Effector memory CD4-positive, alpha-beta T cell (primary cell): ENCODE measurements at places on chromosomes 7 and 10.

GRCh38 chr10:77234599-77234998, 403.0 kb downstream of the KCNMA1 start:
- no peak for DNase-seq

- DNase-seq, result no peak
Observed at GRCh38 chr7:94974423-94974822, 67.0 kb downstream of the PPP1R9A start.

DNA sequence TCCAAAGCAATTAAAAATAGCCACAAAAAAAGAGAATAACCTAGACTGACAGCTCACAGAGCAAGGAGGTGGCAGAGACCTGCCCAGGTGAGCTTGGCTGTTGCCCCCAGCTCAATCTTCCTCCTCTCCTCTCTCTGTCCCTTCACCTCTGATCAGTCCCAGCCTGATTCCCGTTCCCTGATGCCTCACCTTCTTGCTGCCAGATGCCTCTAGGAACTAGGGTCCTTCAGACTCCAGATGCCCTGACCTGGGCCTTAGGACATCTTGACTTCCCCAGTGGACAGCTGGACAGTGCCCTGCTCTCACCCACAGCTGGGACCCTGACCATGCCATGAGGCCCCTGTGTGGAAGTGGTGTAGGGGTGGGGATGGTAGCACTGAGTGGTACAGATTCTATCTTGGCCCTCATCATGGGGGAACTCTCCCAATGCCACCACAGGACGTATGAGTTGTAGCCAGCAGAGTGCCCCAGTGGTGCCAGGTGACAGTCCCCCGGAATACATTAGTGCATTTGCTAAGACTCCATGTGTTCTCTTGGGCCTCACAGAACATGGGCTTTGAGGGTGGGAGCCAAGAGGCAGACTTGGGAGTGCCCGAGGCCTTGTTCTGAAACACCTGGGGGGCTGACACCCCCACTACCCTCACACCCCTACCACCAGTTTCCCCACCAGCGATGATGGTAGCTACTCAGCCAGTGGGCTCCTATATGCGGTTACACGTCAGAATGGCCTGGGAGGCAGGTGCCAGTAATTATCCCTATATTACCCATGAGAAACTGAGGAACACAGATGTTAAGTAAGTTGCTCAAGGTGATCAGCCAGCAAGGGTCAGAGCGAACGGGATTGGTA, 2.0 kb downstream of the DEPP1 start:
- no peak for DNase-seq

DNA sequence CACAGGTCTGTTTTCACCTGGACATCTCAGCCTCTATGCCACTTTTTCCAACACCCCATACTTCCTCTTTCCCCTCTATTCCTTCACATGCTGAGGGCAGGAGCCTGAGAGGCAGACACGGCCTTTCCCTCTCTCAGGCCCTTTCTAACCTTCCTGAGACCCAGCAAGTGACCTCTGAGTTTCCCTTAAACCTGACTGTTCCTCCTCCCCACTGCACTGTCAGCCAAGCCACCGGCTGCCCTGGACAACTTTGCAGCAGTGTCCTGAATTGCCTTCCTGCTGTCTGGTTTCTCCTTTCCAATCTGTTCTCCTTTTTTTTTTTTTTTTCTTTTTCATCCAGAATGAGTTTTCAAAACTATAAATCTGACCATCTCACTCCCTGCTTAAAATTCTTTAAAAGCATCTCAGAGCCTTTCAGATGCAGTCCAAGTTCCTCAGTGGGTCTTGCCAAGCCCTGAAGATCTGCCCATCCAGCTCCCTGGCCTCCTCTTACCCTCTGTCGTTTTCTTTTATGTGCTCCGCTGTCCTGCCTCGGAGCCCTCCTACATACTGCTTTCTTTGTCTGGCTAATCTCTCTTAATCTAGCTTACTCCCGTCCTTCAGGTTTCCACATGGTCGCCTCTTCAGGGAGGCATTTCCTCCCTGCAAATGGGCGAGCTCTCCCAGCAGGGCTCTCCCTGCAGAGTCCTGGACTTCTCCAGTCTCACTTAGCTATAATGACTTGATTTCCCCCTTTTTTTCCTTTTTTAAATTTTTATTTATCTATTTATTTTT, 30.5 kb downstream of the SLC13A4 start:
- no peak for DNase-seq

- no peak for DNase-seq
Observed at GRCh38 chr7:47253650-47254080, 328.2 kb downstream of the TNS3 start.

- no peak for DNase-seq
Observed at GRCh38 chr10:48551861-48552591, 52.8 kb downstream of the ARHGAP22 start.

GRCh38 chr10:130459011-130459410, 322.8 kb downstream of the GLRX3 start:
- DNase-seq, result no peak

DNA sequence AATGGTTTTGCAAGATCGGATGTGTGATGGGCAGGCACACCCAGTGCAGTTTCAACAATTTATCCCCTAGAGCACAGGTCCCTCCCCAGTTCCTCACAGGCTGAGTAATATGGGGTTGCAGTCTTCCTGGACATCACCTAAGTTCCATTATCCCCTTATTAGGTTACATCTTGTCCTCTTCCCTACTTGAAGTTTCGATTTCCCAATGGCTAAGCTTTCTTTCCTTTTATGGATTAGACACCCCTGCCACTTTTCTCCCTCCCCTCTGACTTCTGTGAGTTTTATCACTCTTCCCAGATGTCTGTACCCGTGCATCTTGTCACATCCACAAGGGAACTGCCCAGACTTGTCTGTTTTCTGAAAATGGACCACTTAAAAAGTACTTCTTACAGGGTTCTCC, 2.4 kb upstream of the NIPSNAP2 start:
- DNase-seq, result no peak

DNA sequence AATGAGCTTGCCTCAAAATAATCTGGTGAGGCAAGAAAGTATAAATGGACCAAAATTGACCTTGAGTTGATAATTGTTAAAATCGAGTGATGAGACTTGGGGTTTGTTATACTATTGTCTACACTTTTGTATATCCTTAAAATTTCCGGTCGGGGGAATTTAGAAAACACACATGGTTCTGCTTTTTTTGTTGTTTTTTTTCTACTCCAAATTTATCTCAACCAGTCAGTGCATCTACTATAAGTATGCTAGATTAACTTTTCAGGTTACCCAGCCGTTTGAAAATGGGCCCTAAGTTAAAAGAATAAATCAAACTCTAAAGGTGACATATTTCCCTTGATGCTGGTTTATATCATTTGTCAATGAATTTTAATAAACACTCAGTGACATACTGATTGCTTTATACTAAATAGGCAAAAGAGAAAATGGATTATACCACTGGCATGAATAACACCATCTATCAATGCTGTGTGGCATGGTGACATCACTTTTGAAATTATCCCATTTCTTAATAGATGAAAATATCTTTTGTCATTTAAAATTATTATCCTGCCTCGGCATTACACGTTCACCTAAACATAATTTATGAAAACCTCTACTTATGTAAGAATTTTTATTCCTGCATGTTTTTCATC, 40.3 kb upstream of the ST8SIA6 start:
- no peak for DNase-seq

GRCh38 chr7:95027234-95027872, 120.0 kb downstream of the PPP1R9A start:
- no peak for DNase-seq

DNA sequence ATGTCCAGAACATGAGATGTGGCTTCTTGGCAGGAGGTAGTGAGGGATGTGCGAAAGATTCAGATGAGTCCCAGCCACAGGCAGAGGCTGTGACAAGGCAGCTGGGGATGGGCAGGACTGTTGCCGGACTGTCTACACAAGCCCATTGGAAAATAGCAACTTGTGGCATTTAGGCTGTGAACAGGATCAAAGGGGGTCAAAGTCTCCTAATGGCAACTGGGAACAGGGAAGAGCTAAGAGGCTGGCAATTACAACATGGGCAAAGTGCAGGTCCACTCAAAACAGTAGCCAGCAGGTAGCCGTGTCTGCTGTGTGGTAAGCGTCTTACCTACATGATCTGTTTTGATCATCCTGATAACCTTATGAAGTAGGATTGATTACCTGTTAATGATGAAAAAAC, 254.2 kb upstream of the ZNF32 start:
- DNase-seq, result no peak

DNA sequence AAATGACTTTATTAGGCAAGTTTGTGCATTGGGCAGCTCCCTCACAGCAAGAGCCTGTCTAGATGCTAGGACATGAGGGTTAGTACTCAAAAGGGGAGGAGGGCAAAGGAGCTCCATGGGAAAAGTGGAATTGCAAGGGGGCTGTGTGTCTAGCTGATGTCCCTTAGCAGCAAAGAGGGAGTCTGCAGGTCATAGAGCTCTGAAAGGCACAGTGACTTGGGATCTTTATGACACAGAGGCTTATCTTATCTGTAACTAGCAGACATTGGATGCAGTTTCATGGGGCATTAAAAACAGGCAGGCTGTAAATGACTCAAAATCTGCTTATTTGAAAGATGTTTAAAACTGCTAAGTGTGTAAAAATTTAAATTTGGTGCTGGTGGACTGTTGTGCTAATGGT, 556.2 kb upstream of the FZD8 start:
- no peak for DNase-seq

GRCh38 chr7:131879424-131879823, 323.0 kb upstream of the PODXL start:
- no peak for DNase-seq

DNA sequence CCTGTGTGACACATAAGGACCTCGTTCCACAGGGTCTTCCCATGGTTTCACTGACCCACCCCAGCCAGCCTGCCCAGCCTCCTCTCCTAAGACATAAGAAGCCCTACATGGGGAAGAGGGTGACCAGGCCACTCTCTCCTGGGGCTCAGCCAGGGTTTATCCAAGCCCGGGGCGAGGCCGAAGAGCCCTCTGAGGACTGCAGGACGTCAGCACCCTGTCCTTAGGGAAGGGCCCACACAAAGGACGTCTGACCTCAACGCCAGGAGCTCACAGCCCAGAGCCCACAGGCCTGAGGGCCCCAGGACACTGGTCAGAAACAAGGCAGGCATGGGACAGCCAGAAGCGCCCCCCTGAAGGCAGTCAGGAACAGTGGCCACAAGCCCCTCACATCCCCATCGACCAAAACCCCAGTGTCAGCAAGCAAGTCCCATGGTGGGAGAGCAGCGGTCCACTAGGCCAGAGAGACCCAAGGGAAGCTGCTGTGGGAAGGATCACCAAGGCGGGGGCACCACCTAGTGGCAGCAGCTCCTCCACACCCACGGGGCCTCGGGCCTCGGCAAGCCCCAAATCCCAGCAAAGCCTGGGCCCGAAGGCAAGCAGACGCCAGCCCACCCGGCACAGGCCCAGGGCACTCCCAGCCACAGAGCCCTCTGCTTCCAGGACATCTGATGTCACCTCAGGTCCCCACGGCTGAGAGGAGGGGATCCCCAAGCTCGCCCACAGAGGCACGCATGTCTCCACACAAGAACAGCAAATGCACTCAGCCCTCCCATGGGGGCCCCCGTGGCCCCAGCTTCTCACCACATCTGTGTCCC, 23.4 kb downstream of the MAD1L1 start:
- no peak for DNase-seq

DNA sequence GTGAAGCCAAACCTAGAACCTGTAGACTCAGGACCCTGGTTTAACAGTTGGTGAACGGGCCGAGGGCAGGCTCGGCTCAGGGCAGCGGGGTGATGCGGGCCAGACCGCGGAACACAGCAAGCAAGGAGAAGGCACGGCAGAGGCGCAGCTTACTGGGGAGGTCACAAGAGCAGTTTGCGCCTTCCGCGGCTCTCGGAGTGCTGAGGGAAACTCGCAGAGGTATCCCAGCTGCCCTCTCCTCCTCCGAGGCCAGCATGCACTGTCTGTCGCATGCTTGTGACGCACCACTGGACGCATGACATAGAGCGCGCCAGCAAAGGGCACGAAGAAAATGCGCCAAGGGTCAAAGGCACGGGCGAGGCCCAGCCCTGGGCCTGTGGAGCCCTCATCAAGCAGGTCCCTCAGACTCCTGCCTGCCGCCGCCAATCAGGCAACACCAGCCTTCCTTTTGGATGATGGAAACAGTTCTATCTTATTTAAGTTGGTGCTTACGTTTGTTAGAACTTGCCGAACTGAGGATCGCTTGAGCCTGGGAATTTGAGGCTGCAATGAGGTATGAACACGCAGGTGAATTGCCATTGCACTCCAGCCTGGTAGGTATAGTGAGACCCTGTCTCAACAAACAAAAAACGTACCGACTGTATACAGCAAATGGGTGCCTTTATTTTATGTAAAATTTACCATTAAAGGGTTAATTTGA, 574.3 kb upstream of the GHITM start:
- no peak for DNase-seq

DNA sequence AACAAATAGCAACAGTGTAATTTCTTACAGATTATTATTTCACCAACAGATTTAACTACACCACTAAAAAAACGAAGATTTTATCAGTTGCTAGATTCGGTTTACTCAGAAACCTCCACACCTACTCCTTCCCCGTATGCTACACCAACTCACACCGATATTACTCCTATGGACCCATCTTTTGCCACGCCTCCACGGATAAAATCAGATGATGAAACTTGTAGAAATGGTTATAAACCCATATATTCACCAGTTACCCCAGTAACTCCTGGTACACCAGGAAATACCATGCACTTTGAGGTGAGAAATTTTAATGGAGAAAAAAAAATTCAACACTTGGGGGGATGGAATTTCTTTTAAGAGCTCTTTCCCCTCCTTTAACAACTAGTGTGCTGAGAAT, 92.5 kb downstream of the KMT2E start:
- no peak for DNase-seq

GRCh38 chr10:61729596-61729995, 66.9 kb downstream of the CABCOCO1 start:
- no peak for DNase-seq

GRCh38 chr10:9868499-9868898, 1149.2 kb upstream of the CELF2 start:
- no peak for DNase-seq
